ENCODE measurements at places on chromosomes 4 and X. TPM values are rescaled to one million over a fixed set of nuclear protein-coding genes. Genes with fewer than 3 reads are reported as not detected.

The EVC gene
- 1.4 TPM for total RNA-seq

GRCh38 chr4:152041295-152041694 is 280.5 kb upstream of the GATB start:
- no peak for DNase-seq

The CXorf65 gene
- total RNA-seq: 11.3 TPM

DNA sequence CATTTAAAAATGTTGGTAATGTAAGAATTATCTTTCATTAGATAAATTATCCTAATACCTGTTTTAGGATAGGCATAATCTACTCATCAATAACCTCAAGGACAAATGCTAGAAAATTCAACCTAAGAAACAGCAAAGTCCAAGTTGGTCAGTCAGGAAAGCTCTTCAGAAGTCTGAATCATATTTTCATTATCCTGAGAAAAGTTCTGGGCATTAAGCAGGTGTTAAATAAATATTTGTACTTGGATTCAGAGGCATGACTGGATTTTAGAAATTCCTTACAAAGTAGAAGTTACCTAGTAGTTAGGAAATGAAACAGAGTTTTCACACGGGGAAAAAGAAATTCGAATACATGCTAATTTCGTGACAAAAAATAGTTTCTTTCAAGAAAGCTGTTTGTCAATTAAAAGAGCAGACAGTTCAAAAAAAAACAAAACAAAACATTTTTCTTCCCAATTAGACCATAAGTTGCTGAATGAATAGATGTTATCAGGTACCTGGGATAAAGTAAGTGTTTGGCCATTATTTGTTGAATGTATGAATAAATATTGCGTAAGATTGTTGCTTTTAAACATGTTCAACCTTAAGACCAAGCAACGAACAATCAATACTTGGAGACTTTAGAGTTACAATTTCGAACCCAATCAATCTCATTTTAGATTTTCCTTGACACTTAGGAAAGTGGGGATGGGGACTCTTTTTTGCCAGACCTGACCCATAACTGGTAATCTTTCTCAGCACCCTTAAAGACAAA is 48.5 kb downstream of the MAD2L1 start:
- no peak for DNase-seq

The MAGEB17 gene
- not detected for total RNA-seq

GRCh38 chrX:101377547-101377946 is 8.4 kb downstream of the BTK start:
- no peak for DNase-seq

The CT83 gene
- not detected for total RNA-seq

The PPARGC1A gene
- not detected for total RNA-seq

The IL2RG gene
- 305 TPM for total RNA-seq

- no peak for DNase-seq
Observed at GRCh38 chr4:86358257-86358656, 1.6 kb downstream of the MAPK10 start.

GRCh38 chr4:123186731-123187130 is 209.9 kb upstream of the SPRY1 start:
- no peak for DNase-seq

GRCh38 chr4:6470502-6471306 is 1.7 kb downstream of the PPP2R2C start:
- DNase-seq: no peak

DNA sequence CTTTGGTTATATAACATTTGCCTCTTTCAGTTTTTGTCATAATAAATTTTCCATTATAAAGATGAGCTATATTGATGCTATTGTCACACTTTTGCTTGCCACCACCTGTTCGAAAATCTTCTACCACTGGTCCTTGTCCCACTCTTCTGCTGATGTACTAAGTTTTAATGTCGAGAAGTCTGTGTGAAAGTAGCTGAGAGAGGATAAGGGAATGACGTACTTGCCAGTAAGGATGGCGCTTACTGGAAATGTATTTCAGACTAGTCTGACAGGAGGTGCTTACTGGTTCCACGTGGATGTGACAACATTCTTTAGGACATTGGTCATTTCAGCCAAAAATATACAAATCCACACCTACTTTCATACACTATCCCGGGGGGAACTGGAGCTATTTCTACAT is 132.7 kb upstream of the NR3C2 start:
- no peak for DNase-seq

DNA sequence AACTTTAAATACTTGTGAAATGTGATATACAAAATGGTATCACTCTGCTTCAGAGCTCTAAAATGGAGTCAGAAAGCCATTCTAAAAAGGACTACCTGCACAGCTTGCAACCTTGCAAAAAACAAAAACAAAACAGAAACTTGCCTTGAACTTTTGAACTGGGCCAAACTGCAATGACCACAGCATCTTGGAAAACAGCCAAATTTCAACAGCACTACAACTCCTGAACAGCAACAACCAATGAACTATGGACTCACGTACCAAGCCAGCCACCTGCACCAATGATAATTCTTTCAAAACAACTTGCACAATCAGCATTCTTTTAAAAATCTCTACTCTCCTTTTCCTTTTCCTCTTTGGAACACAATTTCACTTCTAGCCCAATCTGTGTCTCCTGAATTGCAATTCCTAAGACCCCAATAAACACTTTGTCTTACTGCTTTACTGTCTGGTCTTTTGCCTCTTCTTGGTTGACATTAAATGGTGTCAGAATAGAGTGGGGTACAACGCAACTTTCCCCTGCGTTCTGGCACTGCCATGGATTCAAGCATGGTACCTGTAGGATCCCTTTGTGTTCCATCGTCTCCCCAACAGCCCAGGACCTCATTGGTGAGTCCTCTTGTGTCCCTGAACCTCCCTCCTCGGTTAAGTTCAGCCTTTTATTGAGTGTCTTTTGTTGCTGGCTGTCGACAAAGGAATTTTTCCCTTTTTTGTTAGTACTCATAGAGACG is 35.7 kb upstream of the FMR1 start:
- DNase-seq: no peak

The FABP2 gene
- not detected for total RNA-seq

DNA sequence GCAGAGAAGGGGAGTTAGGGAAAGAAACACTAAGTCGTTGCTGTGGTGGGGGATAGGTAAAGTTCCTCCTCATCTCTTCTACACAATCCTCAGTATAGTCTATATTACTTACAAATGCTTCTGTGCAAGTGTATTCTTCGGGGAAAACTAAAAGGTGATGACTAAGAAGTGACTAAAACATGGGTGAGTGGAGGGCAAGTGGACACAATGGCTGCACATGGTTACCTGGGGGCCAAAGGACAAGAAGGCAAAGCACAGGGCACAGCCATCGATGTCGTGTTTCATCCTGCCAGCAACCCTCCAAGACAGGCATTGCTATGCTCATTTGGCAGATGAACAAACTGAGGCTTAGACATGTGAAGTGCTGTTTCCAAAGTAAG is 35.5 kb upstream of the CCKAR start:
- DNase-seq: no peak

GRCh38 chr4:18917689-18918088 is 896.1 kb upstream of the LCORL start:
- no peak for DNase-seq

The SSX4 gene
- total RNA-seq: not detected

The RHOXF2B gene
- total RNA-seq: 0.13 TPM

DNA sequence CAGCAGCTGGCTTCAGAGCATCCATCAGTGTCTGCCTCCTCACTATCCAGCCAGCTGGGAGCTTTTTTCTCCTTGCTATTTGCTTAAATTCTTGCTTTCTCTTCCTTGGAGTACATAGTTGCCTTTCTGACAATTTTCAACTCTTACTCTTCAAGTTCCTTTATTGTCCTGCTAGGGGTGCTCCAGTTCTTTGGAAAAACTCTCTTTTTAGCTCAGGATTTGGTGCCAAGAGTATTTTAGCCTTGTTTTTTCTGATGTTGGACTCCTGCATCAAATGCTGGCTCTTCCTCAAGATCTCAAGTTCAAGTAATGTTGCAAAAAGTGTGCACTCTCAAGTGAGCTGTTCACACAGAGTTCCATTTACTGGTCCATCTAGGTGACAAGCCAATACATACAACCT is 126.4 kb downstream of the KDR start:
- no peak for DNase-seq

The EPGN gene
- 0.26 TPM for total RNA-seq

GRCh38 chr4:41028392-41029076 is 185.8 kb downstream of the APBB2 start:
- no peak for DNase-seq

DNA sequence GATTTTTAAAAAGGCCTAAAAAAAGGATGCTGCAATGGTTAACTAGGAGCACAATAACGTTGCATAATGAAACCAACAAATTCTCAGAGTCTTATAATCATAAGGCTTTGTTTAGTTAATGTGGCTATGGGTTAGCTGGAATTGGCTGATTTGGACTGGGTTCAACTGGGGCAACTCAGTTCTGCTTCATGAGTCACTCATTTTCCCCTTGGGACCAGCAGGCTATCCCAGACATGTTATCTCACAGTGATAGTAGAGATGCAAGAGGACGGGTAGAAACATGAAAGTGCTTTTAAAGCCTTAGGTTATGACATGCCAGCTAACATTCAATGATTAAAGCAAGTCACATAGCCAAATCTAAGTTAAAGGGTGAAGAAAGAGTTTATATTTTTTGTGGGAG is 189.2 kb upstream of the GK2 start:
- no peak for DNase-seq

DNA sequence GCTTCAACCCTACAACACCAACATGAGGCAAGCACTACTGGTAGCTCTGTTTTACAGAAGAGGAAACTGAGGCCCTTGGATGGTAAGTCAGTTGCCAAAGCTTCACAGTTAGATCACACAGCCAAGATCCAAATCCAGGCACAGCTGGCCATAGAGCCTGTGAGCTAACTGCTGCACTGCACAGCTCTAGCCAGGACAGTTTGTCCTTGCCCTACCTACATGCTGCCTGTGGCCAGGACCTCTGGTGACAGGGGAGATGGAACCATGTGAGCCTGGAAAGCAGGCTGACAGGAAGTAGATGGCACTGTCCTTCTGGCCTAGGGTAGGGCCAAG is 257.8 kb downstream of the FBXW7 start:
- no peak for DNase-seq

The RASGEF1B gene
- 24.5 TPM for total RNA-seq

DNA sequence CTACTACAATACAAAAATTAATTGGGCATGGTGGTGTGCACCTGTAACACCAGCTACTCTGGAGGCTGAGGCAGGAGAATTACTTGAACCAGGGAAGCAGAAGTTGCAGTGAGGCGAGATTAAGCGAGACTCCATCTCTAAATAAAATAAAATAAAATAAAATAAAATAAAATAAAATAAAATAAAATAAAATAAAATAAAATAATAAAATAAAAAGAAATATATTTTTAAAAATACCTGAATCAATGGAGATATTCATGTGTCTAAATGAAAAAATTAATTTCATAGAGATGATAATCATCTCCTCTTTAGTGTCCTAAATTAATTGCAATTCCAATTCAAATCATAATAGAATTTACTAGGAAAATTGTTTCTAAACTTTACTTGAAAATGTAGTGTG is 406.1 kb upstream of the POU3F4 start:
- DNase-seq: no peak

DNA sequence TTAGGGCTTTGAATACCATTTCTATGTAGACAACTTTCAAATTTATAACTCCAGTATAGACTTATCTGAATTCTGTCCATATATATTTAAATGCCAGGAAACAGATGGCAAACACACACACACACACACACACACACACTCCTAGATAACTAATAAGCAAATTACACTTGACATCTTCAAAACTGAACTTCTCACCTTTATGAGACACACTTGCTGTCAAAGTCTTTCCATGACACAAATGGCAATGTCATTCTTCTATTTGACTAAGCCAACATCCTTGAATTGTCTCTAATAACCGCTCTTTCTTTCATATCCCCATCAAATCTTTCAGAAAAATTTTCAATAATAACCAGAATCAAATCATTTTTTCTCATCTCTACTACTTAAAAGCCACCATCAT is 402.4 kb downstream of the PCDH18 start:
- no peak for DNase-seq

- DNase-seq: no peak
Observed at GRCh38 chr4:159075531-159075932, 27.3 kb upstream of the RAPGEF2 start.

The CT55 gene
- total RNA-seq: not detected

- peak; percentile 20 for DNase-seq
Observed at GRCh38 chr4:48909697-48910096, 3.1 kb upstream of the OCIAD2 start.
